ENCODE measurements at places on chromosomes 1 and 21.

DNA sequence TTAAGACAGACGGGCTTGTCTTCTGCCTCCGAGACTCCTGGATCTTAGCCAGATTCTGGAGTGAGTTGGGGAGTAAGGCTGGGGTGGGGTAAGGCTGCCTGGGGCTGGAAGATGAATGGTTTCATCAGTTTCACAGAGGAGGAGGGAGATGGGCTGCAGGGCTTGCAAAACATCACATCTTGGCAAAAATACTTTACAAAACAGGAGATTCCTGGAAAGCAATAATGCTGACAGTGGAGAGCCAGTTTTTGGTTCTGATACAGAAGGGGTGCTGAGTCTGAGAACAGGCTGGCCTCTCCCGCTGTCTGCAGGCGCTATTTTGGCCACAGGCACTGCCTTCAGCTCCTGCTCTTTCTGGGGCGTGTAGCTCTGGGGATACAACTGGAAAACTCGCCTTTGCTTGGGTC, 83.4 kb upstream of the KCNE2 start:
- DNase-seq = no peak

GRCh38 chr1:246591958-246592357, 25.7 kb downstream of the CNST start:
- no peak for DNase-seq

DNA sequence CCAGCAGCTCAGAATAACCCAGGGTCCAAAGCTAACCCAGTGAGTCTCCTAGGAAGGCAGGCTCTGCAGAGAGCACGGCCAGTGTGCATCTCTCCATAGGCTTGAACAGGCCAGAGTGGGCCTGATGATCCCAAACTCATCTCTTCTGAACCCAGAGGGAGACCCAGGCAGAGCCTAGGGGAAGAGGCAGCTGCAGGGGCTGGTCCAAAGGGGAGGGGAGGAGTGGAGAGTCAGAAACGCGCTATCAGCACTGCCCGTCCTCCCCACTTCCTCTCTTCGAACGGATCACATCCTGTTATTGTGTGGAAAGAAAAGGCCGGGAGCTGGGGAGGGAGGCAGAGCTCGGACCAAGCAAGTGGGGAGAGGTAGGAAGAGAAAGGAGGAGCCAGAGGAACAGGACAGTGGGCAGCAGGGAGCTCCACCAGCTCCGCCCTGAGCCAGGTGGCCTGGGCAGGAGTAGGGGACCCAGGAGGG, 20.2 kb downstream of the TAL1 start:
- no peak for DNase-seq

DNA sequence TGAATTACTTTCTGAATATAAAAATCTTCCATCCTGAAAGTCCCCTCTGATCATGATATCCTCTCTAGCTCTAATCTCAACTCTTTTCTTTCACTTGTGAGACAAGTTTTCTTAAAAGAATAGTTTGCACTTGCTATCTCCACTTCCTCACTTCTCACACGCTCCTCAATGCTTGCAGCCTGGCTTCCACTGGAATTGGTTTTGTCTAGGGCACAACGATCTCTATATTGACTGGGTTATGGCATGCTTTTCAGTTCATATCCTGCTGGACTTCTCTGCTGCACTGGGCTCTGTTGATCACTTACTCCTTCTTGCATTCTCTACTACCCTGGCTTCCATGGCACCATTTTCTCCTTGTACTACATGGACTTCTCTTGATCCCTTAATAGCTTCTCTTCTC, 474 bp downstream of the FCRLA start:
- no peak for DNase-seq

DNA sequence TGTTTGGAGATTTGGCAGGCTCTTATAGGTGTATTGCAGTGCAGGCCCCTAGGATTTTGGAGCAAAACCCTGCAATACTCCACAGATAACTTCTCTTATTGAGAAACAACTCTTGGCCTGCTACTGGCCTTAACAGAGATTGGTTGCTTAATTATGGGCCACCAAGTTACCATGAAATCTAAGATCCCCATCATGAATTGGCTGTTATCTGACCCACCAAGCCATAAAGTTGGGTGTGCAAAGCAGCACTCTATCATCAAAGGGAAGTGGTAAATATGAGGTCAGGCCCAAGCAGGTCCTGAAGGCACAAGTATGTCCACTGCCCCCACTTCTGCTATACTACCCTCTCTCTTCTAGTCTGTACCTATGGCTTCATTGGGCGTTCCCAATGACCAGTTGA, 130.0 kb upstream of the TNFSF4 start:
- DNase-seq = no peak

DNA sequence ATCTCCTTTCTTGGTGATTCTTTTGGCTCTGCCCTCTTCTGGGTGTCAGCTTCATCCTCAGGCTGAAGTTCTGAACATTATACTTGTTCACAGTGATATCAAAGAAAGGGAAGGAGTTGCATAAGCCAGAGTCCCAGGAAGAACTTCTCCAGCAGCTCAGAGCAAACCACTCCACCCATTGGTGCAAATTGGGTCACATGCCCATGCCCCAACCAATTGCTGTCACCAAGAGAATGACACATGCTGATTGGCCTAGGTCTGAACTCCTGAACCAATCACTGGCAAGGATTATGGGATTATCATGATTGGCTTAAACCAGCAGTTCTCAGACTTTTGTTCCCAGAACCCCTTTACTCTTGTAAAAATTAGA, 256.5 kb upstream of the TMEM51 start:
- no peak for DNase-seq

DNA sequence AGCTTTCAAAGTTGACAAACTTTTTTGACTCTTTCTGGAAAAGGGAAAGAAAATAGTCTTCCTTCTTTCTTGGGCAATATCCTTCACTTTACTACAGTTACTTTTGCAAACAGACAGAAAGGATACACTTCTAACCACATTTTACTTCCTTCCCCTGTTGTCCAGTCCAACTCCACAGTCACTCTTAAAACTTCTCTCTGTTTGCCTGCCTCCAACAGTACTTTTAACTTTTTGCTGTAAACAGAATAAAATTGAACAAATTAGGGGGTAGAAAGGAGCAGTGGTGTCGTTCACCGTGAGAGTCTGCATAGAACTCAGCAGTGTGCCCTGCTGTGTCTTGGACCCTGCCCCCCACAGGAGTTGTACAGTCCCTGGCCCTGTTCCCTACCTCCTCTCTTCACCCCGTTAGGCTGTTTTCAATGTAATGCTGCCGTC, 160.8 kb upstream of the SGIP1 start:
- DNase-seq = no peak
